ENCODE measurements at places on chromosomes 11 and 22.

DNA sequence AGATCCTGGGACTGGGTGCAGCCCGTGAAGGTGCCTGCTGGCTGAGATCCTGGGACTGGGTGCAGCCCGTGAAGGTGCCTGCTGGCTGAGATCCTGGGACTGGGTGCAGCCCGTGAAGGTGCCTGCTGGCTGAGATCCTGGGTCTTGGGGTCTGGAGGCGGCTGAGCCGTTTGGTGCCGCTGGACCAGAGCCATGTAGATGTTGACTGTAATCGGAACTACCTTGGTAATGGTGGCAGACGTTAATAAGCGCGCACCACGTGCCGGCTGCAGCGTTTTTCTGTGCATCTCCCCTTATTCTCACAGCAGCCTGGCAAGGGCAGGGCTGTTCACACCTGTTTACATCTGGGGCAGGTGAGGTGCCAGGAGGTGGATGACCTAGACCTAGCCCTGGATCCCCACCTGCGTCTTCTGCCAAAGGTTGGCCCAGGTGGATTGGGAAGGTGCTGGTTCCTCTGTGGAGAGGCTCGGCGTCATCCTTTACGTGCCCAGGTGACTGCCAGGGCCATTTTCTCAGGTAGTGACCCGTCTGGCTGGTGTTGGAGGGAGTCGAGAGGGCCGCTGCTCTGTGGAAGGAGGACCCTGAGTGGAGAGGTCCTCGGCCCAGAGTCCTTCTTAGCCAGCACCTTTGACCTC lies 382.5 kb downstream of the TBC1D22A start:
- no peak for DNase-seq

DNA sequence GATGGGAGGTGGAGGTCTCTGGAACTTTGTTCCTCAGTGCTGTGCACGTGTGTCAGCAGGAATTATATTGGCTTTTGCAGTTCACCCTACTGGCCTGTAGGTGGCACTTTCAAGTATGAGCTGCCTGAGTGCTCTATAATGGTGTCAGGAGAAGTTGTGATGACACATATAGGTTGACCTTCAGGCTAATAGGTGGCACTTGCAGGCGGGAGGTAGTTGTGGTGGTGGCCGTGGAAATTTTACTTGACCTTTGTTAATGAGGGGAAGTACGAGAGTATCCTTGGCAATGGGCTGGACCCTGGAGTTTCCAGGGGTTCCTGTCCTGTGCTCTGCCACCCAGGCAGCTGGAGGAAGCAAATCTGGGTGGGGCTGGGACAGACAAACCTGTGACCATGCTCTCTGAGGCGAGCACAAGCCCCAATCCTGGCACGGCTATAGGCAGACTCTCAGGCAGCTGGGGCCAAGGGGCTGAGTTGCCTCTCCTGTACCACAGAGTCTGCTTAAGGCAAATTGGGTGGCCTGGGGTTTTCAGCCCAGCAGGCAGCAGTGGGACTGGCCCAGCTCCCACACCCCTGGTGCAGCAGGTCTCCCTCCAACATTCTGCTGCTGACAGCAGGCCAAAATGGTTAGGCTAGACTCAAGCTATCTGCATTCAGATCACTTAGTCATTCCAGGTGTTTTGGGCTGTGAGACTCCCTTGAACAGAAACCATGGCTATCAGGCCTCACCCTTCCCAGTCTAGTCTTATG lies 147.5 kb upstream of the CTSC start:
- DNase-seq = peak; percentile 14

DNA sequence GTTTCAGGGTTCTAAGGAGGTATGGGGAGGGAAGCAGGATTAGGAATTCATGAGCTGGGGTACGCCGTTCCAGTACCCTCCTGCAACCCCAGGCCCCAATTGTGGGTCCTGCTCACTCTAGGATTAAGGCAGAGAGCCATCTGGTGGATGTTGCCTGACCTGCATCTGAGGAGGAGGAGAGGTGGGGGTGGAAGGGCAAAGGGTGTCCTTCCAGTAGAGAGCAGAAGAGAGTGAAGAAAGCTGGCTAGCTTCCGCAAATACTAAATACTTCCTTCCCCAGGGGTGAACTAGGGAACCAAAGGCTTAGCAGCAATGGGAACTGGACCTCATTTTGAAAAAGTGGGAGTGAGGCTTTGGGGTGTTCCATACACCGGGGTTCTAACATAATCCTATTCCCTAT lies 10.6 kb downstream of the LRRC51 start:
- DNase-seq = peak; percentile 64

- no peak for DNase-seq
These were observed 604.1 kb upstream of the ANO5 start for GRCh38 chr11:21588754-21589153.

DNA sequence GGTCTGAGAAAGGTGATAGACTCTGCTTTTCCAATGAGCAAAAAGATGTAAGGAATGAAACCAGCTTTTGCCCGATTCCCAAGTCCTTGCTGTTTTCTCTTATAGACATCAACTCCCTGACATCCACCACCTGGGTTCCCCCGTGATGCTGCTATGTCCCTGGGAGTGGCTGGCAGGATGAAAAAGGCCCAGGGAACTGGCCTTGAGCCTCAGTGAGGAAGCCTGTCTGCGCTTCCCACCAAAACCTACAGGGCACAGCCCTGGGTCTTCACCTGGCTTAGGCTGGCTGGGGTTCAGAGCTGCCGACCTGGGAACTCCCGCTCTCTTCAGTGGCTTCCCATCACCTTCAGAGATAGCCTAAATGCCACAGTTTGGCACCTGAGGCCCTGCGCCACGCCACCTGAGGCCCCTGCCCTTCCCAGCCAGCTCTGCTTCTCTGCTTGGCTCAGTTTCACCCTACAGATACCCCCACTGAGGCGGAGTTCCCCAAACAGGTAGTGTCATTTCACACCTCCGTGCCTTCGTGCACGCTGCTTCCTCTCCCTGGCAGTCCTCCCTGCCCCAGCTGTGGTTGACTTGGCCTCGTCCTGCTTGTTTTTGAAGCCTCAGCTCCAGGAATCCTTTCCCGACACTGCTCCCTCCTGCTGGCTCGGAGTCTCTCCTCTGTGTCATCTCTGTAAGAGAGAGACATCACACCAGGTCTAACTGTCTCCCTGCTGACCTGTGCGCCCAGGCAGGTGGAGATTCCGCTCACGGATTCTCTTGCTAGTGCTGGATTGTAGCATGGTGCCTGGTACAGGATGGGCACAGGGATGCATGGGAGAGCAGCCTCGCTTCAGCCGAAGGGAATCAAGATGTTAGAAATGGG lies 10.7 kb downstream of the SLC37A2 start:
- no peak for DNase-seq

DNA sequence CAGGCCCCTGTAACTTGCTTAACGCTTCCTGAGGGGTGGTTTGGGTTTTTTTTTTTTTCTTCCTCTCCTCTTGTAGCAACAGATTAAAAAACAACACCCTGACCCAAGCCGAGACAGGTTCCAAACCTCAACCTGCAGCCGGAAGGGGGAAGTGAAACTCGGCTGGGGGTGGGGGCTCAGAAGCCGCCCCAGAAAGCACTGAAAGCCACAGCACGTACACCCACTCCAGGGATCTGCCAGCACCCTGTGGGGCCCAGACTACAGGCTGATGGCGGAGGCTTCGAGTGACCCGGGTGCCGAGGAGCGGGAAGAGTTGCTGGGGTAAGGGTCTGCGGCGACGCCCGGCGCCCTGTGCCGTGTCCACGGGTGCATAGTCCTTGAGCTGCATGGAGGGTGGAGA lies at the start of gene LSP1:
LSP1 (plus strand) TSS at position 208 of the 400 bp plus-strand sequence; CDS start at position 269, 61 bp downstream.
- no peak for DNase-seq

DNA sequence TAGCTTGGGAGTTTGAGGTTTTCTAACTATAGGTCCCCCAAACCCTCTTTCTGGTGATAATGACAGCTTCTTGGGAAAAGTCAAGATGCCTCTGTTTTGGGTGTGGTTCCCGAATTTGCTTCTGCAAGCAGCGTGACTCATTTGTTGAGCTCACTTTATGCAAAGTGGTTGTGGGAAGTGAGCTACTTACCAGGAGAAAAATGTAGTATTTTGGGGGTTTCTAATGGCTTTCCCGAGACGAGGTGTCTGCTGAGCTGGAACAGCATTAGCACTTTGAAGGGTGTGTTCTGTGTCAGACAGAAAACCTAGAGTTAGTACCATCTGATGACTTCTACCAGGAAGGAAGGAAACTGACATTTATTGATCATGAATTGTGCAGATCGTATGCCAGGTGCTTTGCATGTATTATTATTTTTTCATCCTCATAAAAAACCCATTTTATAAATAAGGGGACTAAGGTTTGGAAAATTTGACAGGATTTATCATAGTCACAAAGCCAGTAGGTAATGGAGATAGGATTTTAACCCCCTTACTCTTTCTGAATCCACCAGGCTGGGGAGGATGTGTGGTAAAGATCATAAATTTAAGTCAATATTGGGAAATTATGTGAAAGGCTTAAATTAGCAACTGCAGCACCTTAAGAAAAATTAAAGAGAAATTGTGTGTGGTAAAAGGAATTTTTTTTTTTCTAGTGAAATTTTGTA lies 108.8 kb upstream of the CD44 start:
- DNase-seq = no peak

- no peak for DNase-seq
These were observed 14.0 kb downstream of the RAC2 start for GRCh38 chr22:37229805-37230672.

- DNase-seq = no peak
These were observed 2.9 kb upstream of the FZD4 start for GRCh38 chr11:86957976-86958646.

- DNase-seq = no peak
These were observed at the start of gene BDNF for GRCh38 chr11:27700351-27701301. BDNF (minus strand) TSS chr11:27700455; CDS start chr11:27658564, 41,891 bp downstream.

DNA sequence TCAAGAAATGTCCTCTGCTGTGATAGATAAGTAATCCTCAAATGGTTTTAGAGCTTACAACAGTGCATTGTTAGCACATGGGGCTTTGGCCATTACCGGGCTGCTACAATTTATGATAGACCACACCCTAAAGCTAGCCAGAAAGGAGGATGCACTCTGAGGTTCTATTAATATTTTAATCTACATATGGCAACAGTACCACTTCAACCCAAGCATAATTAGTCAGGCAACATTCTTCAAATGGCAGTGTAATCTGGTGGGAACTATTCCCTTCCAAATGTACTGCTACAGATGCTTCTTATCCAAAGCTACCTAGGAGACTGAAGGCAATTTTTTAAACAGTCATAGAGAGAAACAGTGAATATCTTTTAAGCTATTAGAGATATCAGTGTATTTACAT lies 697.6 kb downstream of the KCNA4 start:
- no peak for DNase-seq

DNA sequence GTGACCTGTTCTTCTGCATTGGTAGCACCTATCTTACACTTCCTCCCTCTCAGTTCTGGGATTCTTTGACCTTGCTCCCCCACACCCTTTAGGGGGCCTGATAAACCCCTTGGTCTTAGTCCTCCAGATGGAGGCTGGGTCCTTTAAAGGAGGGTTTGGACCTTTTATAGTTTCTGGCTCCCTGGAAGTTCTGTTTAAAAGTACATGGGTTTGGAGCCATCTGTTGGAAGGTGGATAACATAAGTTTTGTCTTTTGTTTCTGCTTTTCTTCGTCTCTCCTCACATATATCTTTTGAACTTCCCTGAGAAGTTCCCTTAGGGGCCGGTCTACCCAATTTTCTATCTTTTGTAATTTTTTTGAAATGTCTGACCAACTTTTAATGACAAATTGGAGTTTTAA lies 17.9 kb upstream of the HYLS1 start:
- DNase-seq = no peak

DNA sequence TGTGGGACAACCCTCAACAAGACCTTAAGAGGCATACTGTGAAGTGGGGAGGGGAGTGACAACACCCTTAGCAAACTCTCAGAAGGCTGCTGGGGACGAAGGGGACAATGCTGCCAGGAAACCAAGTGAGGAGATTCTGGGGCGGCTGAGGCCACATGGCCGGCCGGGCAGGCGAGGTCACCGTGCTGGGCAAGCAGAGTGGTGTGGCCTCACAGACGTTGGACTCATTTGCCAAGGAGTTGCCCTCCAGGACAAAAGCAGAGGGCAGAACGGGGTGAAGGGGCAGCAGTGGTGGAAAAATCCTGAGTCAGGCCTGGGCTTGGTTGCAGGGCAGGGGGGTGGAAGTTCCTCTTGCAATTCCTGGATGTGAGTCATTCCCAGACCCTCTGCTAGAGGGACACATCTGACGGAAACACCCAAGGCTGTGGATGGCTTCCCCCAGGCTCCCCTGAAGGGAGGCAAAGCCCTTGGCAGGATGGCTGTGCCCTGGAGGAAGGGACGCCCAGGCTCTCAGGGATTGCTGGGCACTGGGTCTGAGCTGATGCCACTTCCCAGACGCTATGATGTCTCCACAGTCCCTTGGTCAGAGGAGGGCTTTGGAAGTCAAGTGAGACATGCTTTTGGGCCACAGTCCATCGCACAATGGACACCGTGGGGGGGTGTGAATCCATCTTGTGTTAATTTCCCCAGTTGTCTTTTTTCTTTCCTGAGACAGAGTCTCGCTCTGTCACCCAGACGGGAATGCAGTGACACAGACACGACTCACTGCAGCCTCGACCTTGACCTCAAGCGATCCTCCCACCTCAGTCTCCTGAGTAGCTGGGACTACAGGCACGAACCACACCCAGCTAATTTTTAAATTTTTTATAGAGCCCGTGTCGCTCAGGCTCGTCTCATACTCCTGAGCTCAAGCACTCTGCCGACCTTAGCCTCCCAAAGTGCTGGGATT lies 16.2 kb upstream of the SHANK3 start:
- peak; percentile 83 for DNase-seq

DNA sequence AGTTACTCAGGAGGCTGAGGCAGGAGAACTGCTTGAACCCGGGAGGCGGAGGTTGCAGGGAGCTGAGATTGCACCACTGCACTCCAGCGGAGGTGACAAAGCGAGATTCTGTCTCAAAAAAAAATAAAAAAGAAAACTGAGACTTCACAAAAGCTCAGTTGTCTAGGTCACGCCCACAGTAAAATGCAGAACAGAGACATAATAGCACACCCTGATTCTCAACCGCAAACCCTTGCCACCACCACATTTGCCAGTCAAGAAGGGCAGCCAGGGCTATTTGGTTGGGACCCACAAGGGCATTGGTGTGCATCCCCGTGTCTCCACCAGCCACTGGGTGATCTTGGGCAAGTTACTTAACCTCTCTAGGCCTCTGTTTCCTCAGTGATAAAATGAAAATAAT lies 25.4 kb downstream of the CREB3L1 start:
- no peak for DNase-seq
